Suppressor macrophage treated with lipopolysaccharide for 4 hours (primary cell): ENCODE measurements at places on chromosomes 1 and 21.
A peak's percentile ranks its signal among the peaks of the same experiment; 100 is the strongest.

- peak; percentile 2 for DNase-seq
These were observed 56.5 kb upstream of the BMP8A start for GRCh38 chr1:39434797-39435395.

DNA sequence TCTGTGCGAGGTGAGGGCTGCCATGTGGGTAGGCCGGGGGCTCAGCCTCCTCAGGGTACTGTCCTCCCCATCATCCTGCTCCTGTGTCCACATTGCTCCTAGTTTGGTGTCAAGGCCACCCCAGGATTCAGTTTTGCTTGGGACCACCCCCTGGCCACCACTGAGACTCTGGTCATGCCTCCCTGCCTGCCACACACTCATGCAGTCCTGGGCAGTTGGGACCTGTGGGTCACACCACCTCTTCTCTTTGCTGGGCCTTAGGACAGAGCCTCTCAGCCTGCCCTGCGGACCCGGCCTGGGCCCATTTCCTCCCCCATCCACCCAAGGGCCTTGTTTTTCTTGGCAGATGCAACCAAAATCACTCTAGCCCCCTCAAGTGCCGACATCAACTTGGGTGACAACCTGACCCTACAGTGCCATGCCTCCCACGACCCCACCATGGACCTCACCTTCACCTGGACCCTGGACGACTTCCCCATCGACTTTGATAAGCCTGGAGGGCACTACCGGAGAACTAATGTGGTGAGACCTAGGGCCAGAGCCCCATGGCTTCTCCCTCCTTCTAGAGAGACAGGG lies 19.4 kb downstream of the TMEM81 start:
- no peak for DNase-seq

- no peak for DNase-seq
These were observed 143.2 kb downstream of the HHIPL2 start for GRCh38 chr1:222404710-222405109.

- DNase-seq: no peak
These were observed 258.8 kb upstream of the NCAM2 start for GRCh38 chr21:20739421-20739820.

- DNase-seq: no peak
These were observed 96.5 kb upstream of the WNT4 start for GRCh38 chr1:22239378-22239777.

DNA sequence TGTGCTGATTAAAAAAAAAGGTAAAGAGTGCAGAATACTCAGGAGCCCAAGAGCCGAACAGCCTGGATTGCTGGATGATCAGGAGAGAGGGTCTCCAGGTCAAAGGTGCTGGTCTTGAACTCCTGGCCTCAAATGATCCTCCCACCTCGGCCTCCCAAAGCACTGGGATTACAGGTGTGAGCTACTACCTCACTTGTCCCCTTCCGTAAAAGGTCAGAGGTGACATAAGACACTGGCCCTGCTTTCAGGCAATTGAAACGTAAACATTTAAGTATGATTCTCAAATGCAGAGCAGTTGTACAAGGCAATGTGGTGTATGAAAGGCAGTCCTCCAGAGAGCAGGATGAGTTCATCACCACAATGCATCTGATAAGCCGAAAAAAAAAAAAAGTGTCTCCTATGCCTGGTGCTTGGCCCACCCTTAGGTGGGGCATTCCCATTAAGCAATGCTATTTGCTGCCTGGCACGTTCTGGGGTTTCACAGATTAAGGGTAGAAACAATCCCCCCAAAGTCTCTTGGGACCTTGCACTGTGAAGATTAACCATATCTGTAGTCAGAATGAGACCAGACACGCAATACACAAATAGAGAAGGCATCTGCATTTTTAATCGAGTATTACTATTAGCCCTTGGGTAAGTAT lies 47.7 kb downstream of the PARP1 start:
- no peak for DNase-seq

DNA sequence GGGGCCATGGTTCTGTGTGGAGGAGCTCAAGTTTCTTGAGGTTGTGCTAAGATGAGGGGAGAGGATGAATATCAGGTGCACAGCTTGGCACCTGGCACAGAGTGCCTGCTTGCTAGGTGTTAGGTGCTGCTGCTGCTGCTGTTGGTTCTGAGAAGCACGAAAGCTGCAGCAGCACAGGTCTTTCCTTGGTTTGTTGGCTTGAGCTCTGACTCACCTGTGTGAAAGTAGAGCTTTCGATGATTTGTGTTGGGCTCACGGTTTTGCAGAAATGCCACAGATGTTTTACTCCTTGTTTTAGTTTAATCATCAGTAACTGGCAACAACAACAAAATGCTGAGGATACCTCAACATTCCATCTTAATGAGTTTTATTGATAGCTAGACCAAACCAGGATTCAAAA lies 221.6 kb downstream of the BRINP2 start:
- DNase-seq: no peak

DNA sequence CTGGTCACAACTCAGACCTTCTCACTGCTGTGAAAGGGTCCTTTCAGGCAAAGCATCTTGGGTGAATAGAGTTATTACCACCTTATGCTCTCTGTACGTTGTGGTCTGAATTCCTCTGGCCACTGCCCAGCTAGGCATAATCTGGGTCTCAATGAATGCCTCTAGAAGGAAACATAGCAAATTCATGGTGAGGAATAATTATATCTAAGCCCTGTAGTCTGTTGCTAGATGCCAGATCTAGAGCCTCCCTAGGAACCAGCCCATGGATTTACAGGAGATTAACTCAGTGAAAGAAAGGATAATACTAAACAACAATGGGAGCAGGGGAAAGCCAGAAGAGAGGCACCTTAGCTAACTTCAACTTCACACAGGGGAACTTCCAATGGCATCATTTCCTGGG lies 2.4 kb upstream of the COL11A1 start:
- DNase-seq: no peak

- peak; percentile 68 for DNase-seq
These were observed 8.2 kb upstream of the TARBP1 start for GRCh38 chr1:234486858-234487840.

DNA sequence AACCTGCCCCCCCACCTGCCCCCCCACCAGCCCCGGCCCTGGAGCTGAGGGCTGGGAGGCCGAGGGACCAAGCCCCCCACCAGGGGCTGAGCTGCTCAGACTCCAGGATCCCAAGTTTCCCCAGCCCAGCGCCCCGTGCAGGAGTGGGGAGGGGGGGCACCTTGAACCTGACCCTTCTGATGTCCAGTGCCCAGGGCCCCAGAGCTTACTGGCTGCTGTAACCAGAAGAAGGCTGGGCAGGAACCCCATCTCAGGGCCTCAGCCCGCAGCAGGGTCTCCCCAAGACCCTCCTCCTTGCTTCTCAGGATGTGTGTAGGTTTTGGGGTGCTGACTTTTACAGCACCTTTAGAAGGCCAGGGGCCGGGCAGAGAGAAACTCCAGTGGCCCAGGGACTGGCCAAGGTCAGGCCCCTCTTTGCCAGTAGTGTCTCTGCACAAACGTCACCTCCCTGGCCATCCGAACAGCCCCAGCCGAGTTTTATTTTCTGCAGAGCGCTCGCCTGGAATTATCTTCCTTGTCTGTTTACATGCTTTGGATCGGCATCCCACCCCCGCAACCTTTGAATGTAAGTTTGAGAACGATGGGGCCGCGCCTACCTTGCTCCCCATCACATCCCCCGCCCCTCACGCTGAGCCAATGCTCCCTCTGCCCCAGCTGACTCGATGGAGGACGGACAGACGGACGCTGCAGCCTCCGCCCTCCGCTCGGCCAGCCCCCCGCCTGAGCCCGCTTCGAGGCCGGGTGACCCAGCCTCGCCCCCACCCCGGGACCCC lies 70.1 kb upstream of the CASZ1 start:
- peak; percentile 5 for DNase-seq

DNA sequence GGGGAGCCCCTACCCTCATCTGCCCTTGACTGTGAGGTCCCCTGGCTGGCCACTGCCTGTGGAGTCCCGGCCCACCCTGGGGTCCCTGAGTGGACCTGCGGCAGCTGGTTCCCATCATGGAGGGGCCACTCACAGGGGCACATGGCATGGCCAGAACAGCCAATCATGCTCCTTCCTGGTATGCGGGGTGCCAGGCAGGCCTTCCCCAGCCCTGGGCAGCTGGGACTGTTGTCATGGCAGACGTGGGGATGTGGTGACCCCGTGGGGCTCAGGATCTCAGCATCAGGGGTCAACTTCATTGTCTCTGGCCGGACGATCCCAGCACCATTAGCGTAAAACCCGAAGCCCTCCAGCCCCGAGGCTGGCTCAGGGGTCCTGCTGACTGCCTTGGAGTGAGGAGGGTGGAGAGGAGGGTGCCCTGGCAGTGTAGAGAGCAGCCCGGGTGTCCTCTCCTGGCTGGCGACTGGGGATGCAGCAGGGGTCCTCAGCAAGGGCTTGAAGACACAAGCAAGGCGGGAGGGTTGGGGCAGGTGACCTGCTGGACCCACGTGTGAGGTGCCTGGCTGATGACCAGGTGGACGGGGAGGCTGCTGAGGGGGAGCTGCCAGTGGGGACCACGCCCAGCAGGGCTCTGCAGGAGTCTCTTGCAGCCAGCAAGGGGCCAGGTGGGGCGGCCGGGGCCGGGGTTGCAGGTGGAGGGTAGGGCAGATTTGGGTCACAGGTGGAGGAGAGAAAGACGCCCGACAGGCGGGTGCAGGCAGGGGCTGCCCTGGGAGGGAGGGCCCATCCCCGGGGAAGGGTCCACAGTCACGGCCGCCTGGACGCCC lies 45.1 kb downstream of the TRIM11 start:
- DNase-seq: no peak

DNA sequence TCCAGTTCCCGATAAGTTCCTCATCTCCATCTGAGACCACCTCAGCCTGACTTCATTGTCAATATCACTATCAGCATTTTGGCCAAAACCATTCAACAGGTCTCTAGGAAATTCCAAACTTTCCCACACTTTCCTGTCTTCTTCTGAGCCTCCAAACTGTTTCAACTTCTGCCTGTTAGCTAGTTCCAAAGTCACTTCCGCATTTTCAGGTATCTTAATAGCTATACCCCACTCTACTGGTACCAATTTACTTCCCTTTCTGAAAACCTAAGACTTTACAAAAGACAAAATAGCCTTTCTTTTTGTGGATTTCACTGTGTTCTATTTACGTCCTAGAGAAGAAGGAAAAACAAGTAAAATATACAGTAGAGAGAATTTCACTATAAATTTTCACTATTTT lies 147.0 kb upstream of the FMN2 start:
- DNase-seq: peak; percentile 35

- no peak for DNase-seq
These were observed 78.0 kb downstream of the SEC16B start for GRCh38 chr1:177891809-177892208.

- no peak for DNase-seq
These were observed 19.4 kb downstream of the COL6A1 start for GRCh38 chr21:46000731-46001641.

GRCh38 chr21:41859297-41859980 lies 19.7 kb downstream of the PRDM15 start:
- DNase-seq: no peak

GRCh38 chr1:77961392-77961791 lies 17.5 kb downstream of the FUBP1 start:
- DNase-seq: no peak

DNA sequence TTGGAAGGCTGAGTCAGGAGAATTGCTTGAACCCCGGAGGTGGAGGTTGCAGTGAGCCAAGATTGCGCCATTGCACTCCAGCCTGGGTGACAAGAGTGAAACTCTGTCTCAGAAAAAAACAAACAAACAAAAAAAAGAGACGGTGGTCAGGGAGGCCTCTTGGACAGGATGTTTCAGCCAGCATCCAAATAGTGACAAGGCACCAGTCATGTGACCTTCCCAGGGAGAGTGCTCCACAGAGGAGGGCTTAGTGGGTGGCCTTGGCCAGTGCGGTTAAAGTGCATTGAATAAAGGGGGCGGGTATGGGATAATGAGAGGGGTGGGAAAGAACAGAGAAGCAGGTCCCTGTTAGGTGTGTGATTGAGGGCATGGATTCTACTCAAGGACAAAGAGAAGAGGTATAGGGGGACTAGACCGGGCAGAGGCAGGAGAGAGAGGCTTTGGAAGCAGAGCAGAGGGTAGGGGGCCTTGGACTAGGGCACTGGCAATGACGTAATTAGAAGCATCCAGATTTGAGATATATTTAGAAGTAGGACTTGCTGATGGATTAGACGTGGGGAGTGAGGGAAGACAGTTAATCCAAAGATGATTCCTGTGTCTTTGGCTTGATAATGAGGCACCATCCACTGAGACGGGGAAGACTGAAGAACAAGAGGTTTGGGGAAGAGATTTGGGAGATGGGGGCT lies 12.0 kb upstream of the RYR2 start:
- no peak for DNase-seq

DNA sequence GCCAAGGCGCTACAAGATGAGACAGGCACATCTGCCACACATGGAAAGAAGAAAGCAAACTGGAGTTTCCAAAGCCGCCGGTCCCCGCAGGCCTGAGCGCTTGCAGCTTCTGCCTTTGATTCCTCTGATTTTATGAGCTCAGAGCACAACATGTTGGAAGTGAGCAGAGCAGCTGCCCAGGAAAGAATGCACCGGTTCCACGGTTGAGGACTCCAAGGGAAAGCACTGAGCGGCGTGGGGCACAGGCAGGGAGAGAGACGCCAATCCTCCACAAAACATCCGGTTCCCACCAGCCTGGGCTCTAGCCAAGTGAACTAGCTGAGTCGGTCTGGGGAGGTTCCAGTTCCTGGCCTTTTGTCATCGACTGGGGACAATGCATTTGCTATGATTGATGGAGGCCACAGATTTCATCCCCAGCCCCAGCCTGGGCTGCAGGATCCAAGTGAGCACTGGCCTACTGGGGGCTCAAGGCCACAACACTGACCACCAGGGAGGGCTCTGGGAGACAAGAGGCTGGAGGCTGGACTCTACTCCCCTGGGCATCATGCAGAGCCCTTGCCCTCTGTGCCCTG lies 253.1 kb upstream of the IRF2BP2 start:
- DNase-seq: peak; percentile 63

DNA sequence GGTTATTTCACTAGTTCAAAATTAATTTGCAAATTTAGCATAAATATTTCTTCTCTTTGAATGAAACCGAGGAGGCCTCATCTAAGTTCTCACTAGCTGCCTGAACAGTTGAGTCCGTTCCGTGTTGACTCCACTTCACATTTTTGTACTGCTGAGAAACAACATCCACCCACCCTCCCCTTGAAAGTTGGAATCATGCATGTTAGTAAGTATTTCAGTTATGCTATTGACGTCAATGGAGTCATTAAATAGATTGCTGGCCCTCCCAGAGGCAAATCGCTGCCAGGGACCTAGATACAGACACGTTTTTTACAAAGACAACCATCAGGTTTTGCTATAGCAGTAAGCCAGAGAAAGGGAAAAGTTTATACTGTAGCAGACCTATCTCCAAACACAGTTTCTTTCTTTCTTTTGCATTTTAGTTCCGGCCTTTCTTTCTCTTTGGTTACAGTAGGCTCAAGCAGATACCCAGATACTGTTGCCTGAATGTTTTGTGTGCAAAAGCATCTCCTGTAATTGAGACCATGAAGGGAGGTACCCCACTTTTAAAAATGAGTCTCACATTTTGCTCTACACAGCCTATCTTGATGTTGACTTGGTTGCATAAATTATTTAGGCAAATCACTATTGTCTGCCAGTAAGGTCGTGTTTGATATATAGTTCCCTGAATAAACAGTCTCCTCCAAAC lies 262.6 kb upstream of the SGIP1 start:
- peak; percentile 70 for DNase-seq

- no peak for DNase-seq
These were observed 392.7 kb upstream of the LRRC7 start for GRCh38 chr1:69175053-69175452.

GRCh38 chr1:189851806-189852367 lies 625.8 kb downstream of the BRINP3 start:
- DNase-seq: no peak

- DNase-seq: no peak
These were observed 3.3 kb upstream of the AGPAT3 start for GRCh38 chr21:43861706-43862105.
